Activated CD8-positive, alpha-beta memory T cell treated with anti-CD3 and anti-CD28 coated beads for 48 hours (primary cell): ENCODE measurements at places on chromosomes 7 and 10.

GRCh38 chr10:3213758-3214515, 41.4 kb upstream of the PITRM1 start:
- DNase-seq = no peak

- no peak for DNase-seq
Measured at GRCh38 chr7:47400001-47400400, 181.9 kb downstream of the TNS3 start.

DNA sequence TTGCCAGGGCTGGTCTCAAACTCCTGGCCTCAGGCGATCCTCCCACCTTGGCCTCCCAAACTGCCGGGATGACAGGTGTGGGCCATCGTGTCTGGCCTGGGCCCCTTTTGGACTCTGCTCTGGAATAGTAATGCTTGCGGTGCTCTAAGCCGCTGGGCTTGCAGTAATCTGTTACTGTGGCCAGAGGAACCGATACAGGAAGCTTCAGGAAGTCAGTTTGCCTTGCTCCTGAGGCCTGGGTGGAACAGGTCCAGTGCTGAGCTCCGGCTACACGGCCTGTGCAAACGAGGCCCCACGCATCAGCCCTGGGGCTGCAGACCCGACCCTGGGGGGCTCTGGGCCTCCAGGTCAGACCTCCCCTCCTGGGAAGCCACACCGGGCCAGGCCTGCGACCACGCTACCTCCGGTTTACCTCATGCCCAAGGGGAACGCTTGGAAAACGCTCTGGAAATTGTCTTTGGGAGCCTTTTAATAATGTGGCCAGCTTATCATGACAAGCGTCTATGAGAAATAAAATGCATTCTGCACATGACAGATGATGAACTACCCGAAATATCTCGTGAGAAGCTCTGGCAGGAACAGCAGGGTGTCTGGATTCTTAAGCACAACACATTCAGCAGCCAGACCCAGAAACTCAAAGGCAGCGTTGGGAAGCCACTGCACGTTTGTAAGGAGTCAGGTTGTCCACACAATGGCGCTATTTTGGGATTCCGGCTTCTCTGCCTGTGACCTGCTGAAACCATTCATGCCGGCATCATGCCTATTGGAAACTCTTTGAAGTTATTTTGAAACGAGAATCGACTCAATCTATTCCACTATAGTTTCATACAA, 10.1 kb upstream of the ADAP1 start:
- DNase-seq = no peak

- no peak for DNase-seq
Measured at GRCh38 chr7:47392241-47392759, 189.6 kb downstream of the TNS3 start.

DNA sequence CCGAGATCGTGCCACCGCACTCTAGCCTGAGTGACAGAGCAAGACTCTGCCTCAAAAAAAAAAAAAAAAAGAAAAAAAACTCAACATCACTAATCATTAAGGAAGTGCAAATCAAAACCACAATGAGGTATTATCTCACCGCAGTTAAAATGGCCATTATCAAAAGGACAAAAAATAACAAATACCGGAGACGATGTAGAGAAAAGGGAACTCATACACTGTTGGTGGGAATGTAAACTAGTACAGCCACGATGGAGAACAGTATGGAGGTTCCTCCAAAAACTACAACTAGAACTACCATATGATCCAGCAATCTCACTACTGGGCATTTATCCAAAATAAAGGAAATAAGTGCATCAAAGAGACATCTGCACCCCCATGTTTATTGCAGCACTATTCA, 24.3 kb downstream of the GRK5 start:
- DNase-seq = no peak

DNA sequence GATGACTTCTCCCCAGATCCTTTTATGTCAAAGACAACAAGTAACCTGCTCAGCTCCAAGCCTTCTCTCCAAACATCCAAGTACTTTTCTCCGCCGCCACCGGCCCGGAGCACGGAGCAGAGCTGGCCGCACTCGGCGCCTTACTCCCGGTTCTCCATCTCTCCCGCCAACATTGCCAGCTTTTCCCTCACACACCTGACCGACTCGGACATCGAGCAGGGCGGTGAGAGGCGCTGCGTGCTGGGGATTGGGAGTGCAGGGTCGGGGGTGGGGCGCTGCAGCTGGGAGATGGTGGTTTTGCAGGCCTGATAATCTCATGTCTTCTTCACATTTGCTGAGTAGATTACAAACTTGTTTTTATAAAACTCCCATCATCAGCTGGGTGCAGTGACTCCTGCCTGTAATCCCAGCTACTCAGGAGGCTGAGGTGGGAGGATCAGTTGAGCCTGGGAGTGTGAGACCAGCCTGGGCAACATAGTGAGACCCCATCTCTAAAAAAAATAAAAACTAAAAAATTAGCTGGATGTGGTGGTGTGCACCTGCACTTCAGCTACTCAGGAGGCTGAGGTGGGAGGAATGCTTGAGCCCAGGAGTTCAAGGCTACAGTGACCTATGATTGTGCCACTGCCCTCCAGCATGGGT, 7.2 kb upstream of the BHLHA15 start:
- DNase-seq = no peak

- DNase-seq = no peak
Measured at GRCh38 chr7:100516135-100516812, 22.7 kb upstream of the AGFG2 start.

DNA sequence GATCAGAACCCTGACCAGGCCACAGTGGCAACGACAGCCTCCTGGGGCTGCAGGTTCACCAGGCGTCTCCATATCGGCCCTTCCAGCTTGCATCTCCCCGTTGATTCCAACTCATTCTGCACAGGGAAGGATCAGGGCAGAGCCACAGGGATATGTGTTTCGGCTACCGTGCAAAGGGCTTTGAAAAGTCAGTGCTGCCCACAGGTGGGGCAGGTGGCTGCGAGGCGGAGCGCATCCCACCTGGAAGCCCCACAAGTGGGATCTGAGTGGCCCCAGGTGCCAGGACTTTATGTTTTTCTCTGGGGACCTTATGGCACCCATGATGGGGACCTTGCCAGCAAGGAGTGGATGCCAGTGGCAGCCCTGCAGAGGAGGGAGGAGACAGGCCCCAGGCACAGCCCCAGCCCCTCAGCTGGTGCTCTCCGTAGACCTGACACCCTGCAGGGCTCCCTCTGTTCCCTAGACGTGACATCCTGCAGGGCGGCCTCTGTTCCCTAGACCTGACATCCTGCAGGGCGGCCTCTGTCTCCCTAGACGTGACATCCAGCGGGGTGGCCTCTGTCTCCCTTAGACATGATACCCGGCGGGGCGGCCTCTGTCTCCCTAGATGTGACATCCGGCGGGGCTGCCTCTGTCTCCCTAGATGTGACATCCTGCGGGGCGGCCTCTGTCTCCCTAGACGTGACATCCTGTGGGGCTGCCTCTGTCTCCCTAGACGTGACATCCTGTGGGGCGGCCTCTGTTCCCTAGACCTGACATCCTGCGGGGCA, 189.4 kb downstream of the ELFN1 start:
- no peak for DNase-seq

- no peak for DNase-seq
Measured at GRCh38 chr7:95476072-95476847, 9.5 kb upstream of the ASB4 start.

DNA sequence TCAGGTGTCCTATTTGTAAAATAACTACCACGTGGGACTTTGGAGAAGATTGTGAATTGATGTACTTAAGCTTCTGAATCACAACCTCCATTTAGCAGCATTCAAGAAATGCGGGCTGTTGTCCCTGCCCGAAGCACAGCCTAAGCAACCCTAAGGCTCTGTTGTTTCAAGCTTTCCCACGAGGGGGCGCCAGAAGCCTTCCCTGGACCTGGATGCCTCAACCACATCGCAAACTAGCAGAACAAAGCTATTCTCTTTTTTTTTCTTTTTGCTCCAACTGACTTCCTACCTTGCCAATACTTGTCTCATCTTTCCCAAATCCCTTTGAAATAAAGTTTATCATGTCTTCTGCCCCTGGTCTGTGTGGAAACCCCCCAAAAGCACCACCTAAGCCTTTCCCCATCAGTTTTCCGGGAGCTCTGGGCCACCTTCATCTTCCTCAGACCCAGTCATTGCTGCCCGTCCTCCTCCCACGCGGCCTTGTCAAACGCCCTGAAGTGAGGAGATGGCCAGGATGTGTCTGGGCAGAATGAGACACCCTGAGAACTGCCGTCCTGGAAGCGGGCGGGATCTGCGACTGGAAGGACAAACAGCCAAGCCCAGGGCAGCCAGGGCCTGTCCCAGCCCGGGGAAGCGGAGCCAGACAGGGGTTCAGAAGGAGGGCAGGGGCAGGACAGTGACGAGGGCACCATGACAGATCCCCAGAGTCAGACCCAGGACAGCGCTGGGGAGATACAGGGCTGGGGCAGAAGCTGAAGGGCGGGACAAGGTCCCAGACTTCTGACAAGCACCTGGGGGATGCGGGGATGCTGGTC, 112.7 kb downstream of the SLIT1 start:
- DNase-seq = peak; percentile 52

GRCh38 chr10:123781956-123782500, 109.6 kb downstream of the CPXM2 start:
- DNase-seq = no peak

- no peak for DNase-seq
Measured at GRCh38 chr7:90843472-90843871, 247.4 kb downstream of the CDK14 start.

GRCh38 chr10:33103863-33104379, 145.9 kb upstream of the ITGB1 start:
- no peak for DNase-seq

DNA sequence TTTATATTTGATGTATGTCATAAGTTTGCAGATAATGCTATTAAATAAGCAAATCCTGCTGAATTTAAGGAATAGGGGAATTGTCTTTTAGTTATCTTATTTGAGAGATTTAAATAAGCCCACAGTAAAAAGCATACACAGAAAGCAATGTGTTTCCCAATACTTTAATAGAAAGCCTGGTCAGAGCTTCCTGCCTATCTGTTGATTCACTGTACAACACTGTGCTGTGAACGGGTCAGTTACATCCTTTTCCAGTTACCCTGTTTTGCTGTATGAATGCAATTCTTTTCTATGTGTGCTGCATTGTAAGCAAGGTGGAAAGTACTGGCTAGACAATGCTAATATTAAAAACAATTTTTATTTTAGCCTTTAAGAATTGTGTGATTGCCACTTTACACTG, 81.2 kb downstream of the ANKRD7 start:
- no peak for DNase-seq

- DNase-seq = no peak
Measured at GRCh38 chr10:113627836-113628235, 36.0 kb downstream of the NRAP start.

DNA sequence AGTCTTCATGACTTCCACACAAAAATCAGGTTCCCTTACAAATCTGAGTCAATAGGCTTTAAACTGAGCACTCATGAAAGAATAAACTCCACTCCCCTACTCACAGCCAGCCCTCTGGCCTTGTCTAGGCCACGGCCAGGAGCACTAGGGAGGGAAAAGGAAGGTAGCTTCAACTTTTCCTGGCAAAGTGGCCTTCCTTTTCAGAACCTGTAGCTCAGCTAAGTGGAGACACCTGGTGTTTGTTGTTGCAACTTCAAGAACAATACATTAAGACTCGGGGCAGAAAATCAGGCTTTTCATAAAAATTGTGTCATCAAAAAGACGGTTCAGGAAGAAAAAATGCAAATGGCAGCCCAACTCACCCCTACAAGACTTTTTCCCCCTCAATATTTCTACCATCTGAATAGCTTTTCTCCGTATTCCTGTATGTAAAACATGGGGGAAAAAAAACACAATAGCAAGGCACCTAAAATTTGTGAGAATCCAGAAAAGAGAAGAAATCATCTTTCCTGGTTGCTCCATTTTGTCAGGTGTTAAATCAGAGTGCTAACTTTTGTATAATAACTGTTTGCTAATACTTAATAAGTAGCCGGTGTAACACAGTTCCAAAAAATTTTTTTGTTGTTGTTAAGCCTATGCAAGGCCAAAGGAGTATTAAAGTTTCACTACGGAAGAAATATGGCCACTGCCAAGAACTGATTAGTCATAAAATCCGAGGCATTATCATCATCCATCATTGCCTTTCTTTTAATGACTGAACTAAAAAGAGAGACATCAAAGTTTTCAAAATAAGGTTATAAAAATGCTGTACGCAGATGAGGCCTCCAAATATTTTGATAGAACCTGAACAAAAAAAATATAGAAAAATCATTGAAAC, 66.2 kb upstream of the ARID5B start:
- DNase-seq = no peak
